Natural killer cell (primary cell): ENCODE measurements at places on chromosomes 3 and 15.

DNA sequence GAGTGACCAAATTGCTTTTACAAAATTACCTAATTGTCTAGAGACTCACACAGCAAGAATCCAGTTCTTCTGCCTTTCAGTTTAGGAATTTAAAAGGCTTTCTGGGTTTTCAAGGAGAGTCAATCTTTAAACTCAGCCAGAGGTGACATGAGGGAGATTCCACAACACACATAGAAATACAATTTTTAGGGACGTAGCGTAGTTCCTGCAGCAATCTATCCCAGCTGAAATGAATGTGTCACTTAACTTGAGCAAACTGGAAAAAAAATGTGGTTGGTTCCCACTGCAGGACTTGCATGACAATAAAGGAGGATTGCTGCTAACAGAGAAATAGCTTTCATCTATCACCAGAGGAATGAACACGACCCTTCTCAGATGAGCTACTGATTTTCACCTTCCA, 269.7 kb downstream of the OTOL1 start:
- no peak for DNase-seq

DNA sequence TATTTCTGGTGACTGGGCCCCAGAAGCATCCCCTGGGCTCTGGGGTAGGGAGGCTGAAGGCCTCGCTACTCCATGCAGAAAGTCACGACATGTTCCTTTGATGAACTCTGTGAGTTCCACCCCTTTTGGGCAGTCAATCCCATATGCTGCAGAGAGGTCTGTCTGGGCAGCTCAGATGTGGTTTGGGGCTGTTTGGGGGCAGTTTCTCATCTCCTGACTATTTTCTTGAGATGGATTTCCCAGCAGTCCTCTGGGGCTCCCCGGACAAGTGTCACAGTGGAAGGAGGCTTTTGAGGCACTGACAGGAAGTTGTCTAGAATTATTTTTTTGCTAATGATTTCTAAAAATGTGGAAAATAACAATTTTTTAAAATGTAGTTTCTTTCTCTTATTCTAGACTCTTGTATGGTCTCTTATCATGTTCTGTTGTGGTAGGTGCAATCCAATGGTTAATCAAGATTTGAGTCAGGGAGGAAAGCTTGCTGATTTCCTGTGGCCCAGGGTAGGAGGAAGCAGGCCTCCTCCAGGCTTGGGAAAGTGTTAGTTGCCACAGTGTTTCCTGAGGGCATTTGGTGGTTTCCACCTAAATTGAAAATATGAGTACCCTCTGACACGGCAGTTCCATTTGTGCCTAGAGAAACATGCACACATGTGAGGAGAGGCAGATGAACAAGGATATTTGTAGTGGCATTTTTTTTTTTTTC, 19.9 kb upstream of the TATDN2 start:
- no peak for DNase-seq

- peak; percentile 73 for DNase-seq
These were observed 692 bp downstream of the STT3B start for GRCh38 chr3:31533169-31534064.

DNA sequence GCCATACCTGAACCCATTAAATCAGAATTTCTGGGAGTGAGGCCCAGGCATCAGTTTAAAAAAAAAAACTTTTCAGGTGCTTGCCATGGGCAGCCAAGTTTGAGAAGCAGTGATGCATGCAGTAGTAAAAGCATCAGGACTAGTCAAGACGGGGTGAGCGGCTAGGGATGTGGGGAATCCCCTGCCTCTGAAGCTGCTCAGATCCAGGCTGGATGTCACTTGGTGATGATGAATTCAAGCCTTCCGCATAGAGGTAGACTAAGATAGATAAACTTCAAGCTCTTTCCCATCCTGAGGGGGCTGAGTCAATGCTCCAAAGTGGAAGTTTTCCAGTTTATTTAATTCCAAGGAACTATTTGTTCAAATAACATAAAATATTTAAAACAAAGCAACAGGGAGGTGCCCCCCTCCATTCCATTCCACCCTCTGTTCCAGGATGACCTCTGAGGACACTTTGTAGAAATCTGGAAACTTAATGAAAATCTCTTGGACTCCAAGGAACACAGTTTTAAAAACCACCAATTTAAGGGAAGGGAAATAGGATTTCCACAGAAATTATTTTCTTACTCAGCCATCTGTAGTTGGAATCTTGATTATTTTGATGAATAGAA, 100.4 kb upstream of the NR2E3 start:
- DNase-seq = no peak

DNA sequence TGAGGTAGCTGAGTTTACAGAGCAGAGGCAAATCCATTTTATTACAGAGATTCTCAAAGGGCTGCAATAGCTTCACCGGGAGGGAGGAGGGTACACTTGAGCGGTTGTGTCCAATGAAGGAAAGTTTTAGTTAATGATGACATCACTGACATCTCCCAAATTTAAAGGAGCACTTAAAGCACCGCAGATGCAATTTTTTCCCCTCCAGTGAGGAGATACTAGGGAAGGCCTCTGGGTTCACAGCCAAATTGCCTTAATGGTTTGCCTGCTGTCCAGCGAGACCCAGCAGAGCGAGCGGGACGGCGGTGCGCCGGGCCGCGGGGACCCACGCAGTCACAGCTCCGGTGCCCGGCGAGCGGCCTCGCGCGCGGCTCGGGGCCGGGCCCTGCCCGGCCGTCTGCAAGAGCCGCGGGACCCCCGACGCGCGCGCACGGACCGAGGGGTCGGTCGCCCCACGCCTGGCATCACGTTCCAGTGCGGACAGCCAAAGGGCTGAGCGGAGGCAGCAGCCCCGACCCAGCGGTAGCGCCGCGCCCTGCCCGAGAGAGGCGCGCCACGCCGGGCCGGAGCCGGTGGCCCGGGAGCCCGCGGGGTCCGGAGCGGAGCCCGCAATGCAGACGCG, 160.5 kb upstream of the CHRNA7 start:
- DNase-seq = peak; percentile 18

DNA sequence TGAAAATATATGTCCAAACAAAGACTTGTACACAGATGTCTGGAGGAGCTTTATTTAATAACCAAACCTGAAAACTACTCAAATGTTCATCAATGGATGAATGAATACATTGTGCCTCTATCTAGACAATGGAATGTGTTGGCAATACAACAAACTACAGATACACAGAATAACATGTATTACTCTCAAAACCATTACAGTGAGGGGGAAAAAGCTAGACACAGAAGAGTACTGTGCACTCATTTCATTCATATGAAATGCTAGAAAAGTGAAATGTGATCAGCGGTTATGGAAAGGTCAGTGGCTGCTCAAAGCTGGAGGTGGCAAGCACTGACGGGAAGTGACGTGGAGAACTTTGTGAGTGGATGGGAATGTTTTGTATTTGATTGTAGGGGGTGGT, 13.2 kb downstream of the STOML1 start:
- no peak for DNase-seq
